ENCODE measurements at places on chromosomes 7 and 10.

GRCh38 chr7:93711926-93712325 is 137.4 kb upstream of the CALCR start:
- DNase-seq = no peak

DNA sequence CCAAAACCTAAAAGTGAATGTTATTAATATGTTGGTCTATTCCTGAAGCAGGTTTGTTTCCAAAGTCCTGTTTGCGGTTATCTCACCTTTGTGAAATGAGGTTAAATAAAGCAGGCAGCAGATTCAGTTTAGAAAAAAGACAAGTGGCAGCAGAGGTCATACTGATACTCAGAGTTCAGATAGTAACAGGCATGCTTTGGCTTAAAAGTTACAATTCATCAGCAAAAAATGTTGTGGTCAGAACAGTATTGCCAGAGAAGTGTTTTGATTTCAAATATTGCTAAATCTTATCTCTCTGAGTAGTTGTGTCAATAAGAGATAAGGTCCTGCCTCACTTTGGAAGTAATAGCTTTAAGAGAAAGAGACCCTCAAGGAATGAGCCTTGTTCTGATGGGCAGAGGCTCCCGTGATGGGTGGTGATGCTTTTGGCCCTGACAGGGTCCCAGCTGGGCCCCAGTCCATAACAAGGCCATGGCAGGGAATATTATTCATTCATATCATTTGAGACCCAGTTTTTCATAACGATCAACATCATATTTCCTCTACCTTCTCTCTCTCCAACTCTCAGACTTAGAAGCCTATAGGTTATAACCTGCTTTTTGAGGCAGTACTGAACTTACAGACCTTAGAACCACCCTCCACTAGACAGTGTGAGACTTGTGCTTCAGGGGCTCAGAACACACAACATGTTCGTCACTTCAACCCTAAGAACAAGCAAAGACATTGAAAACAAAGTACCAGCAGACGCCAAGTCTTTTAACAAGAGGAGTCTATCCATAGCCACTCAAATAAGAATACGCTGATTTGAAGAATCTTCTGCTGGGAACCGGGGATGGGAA is 58.5 kb upstream of the AHR start:
- DNase-seq = no peak

GRCh38 chr10:34213193-34213804 is 601.8 kb downstream of the PARD3 start:
- DNase-seq = no peak

DNA sequence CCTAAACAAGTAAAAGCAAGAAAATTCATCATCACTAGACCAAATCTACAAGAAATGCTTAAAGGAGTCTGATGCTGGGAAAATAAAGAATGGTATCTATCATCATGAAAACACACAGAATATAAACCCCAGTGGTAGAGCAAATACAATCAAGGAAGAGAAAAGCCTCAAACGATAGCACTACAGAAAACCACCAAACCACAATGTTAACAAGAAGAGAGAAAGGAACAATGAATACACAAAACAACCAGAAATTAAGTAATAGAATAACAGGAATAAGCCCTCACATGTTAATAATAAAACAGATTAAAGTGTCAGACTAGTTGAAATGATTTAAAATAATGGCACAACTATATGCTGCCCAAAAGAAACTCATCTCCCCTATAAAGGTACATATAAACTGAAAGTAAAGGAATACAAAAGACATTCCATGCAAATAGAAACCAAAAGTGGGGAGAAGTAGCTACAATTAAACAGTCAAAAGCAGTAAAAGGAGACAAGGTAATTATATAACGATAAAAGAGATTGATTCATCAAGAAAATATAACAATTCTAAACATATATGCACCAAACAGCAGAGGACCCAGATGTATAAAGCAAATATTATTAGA is 77.3 kb downstream of the JMJD1C start:
- no peak for DNase-seq

- no peak for DNase-seq
Measured at GRCh38 chr10:119132521-119133345, 28.8 kb downstream of the DENND10 start.
